ENCODE measurements at places on chromosomes 13 and 19.

- no peak for DNase-seq
Measured at GRCh38 chr13:41017817-41018601, 1.1 kb downstream of the ELF1 start.

DNA sequence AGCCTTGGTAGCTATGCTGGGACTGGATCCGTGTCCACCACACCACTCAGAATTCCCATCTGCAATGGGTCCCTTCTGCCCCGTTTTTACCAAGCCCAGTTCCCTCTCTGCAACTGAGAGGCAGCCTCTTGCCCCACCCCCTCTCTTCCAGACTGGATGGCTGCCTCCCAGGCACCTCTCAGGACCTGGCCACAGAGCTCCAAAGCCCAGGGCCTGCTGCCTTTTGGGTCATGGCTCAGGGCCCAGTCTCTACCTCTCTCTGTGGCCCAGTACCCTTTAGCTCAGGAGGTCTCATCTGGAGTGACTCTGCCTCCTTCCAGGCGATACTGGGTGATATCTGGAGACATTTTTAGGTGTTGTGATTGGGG lies 10.3 kb upstream of the ZBTB7A start:
- DNase-seq, result no peak

GRCh38 chr13:99980824-99981734 lies 505 bp upstream of the ZIC2 start:
- DNase-seq, result no peak

DNA sequence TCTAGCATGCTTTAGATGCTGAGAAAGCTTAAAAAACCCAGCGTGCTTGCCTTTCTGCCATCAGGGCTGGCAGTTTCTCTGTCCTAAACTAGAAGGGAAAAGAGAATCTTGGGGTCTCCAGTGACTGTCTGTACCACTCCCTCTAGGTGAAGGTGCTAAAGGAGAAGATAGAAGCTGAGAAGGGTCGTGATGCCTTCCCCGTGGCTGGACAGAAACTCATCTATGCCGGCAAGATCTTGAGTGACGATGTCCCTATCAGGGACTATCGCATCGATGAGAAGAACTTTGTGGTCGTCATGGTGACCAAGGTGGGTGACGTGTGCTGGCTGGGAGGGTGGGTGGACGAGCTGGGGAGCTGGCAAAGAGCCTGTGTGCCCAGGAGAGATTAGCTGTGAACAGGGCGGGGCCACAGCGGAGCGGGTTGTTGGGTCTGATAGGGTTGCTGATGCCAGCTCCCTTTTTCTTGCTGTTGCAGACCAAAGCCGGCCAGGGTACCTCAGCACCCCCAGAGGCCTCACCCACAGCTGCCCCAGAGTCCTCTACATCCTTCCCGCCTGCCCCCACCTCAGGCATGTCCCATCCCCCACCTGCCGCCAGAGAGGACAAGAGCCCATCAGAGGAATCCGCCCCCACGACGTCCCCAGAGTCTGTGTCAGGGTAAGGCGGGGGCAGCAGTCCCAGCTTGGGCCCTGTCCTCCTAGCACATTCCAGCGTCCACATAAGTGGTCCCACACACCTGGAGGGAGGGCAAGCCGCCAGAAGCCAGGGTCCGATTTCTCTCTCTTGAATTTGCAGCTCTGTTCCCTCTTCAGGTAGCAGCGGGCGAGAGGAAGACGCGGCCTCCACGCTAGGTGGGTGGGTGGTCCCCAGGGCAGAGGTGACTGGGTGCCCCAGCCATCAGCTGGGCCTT lies 2.3 kb downstream of the RAD23A start:
- no peak for DNase-seq

- DNase-seq, result no peak
Measured at GRCh38 chr19:40640744-40641143, 39.6 kb downstream of the LTBP4 start.

DNA sequence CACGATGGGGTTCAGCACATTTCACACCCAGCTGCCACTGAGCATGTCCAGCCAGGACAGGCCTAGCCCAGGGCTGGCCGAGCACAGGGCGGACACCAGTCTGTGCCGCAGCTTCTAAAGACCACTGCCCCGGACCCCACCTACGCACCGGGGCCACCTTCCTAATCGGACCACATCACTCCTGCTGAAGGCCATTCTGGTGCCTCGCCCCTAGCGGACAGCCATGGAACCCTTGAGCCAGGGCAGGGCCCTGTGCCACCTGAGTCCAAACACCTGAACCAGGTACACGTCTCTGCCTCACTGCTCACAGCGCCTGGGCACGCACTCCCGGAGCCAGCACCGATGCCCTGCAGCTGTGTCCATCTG lies 8.4 kb upstream of the C13orf46 start:
- no peak for DNase-seq

GRCh38 chr13:47794963-47795362 lies 206.1 kb downstream of the SUCLA2 start:
- DNase-seq, result no peak

DNA sequence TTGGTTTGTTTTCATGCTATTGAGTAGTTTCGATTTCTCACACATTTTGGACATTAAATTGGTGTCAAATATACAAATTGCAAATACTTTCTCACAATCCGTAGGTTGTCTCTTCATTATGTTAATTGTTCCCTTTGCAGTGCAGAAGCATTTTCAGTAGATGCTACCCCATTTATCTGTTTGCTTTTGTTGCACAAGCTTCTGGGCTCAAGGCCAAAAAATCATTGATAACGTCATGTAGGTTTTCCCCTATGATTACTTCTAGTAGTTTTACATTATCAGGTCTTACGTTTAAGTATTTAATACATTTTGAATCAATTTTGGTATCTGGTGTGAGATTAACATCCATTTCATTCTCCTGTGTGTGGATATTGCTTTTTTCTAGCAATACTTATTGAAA lies 14.0 kb upstream of the ZNF347 start:
- no peak for DNase-seq

- DNase-seq, result peak; percentile 30
Measured at GRCh38 chr19:5967994-5968430, 9.9 kb downstream of the RANBP3 start.

DNA sequence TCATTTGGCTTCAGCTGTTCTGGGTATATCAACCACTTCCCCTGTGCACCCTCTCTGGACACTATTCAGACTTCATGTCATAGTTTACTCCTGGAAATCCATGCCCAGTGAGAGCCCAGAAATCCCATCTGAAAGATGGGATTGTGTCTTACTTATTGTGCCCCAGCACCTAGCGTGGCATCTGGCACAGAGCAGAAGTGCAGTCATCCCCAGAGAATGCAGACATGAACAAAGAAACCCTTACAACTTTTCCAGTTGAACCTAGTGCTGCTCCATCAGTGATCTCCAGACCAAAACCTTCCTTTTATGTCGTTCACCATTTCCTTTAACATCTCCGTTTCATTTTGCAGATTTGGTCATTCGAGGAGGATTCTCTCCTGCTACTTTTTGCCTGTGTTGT lies 60.6 kb downstream of the MBNL2 start:
- no peak for DNase-seq

- DNase-seq, result no peak
Measured at GRCh38 chr19:50924586-50924985, 13.4 kb upstream of the KLK4 start.

DNA sequence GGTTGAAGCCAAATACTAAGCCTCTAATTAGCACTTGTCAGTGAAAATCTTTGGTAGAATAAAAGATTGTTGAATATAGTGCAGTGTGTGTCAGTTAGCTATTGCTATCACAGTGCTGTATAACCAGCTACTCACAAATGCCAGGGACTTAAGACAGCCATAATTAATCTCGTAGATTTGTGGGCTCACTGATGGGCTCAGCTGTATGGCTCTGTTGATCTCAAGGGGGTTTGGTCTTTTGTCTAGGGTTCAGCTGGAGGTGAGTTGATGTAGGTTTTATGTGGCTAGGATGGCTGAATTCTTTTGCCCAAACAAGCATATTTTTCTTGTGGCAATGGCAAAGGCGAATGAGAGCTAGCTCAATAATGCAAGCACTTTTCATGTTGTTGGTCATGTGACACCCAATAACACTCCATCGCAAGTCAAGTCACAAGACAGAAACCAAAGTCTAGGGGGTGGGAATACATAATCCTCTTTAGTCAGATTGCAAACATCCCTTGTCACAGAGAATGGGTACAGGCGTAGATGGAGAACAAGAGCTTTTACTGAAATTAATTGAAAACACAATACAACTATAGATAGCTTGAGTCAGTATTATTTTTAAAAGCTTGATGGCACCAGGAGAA lies 121.7 kb upstream of the EDNRB start:
- DNase-seq, result no peak

- DNase-seq, result no peak
Measured at GRCh38 chr13:69828527-69828926, 279.1 kb upstream of the ATXN8OS start.

DNA sequence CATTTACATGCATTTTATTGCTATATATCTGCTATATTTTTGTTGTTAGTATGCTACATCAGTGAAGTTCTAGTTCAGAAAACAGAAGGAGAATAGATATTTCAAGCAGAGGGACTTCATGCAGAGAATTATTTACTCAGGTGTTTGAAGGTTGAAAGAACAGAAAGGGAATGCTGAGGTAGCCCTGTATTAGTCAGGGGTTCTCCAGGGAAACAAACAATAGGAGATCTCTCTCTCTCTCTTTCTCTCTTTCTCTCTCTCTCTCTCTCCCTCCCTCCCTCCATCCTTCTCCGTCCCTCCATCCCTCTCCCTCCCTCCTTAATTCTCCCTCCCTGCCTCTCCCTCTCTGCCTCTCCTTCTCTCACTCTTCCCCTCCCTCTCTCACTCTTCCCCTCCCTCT lies 114.3 kb upstream of the TDRD3 start:
- DNase-seq, result no peak

DNA sequence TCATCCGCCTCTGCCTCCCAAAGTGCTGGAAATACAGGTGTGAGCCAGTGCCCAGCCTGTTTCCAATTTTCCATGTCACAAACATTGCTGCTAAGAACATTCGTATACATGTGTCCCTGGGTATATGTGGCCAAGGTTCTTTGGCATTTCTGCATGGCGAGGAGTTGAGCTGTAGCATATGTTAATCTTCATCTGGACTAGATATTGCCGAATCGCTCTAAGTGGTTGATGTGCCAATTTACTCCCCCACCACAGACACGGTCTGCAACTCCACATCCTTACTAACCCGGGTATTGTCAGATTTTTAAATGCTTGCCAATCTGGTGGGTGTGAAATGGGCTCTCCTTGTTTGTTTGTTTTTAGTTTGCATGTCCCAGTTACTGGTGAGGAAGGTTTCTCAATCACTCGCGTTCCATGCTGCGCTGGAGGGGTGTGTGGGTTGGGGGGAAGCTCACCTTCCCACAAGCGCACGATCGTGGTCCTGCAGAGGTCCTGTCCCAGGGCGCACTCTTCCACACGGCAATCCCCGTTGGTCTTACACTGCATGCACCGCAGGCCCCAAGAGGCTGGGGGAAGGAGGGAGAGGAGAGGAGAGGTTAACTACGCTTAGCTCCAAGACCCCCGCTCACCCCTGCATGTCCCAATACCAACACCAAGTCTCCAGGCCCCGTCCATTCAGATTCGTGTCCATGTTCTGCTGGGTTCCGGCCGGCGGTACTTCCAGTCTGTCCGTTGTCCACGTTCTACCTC lies 2.7 kb downstream of the PLAUR start:
- DNase-seq, result no peak

- DNase-seq, result no peak
Measured at GRCh38 chr19:6292006-6292405, 12.2 kb upstream of the MLLT1 start.

GRCh38 chr13:99158846-99159245 lies 41.8 kb upstream of the UBAC2 start:
- DNase-seq, result no peak

DNA sequence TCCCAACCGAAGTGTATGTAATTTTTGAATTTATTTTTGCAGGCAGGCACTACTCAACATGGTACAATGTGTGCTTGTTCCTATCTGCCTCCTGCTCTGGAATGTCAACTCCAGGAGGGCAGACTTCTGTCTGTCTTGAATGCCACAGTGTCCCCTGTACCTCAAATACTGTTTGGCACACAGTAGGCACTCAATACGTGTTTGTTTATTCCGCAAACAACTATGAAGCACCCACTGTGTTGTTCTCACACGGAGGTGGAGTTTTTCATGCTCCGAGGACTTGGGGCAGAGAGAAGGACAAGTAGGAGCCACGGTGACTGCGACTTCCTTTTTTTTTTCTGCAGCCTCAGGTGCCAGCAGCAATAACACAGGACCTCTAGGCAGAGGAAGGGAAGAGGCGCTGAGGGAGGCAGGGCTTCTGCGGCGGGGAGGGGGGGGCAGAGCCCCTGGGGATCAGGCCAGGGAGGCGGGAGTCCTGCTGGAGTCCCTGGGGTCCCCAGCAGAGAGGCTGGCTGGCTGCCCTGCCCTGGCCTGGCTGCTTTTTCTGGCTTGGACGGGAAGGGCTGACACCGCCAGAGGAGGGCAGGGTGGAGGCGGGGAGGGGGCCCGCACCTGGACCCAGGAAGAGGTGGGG lies 29.3 kb upstream of the TNFAIP8L1 start:
- DNase-seq, result no peak

GRCh38 chr19:34141025-34141424 lies 31.3 kb upstream of the LSM14A start:
- no peak for DNase-seq

GRCh38 chr13:27259831-27260230 lies 8.5 kb downstream of the RPL21 start:
- no peak for DNase-seq

DNA sequence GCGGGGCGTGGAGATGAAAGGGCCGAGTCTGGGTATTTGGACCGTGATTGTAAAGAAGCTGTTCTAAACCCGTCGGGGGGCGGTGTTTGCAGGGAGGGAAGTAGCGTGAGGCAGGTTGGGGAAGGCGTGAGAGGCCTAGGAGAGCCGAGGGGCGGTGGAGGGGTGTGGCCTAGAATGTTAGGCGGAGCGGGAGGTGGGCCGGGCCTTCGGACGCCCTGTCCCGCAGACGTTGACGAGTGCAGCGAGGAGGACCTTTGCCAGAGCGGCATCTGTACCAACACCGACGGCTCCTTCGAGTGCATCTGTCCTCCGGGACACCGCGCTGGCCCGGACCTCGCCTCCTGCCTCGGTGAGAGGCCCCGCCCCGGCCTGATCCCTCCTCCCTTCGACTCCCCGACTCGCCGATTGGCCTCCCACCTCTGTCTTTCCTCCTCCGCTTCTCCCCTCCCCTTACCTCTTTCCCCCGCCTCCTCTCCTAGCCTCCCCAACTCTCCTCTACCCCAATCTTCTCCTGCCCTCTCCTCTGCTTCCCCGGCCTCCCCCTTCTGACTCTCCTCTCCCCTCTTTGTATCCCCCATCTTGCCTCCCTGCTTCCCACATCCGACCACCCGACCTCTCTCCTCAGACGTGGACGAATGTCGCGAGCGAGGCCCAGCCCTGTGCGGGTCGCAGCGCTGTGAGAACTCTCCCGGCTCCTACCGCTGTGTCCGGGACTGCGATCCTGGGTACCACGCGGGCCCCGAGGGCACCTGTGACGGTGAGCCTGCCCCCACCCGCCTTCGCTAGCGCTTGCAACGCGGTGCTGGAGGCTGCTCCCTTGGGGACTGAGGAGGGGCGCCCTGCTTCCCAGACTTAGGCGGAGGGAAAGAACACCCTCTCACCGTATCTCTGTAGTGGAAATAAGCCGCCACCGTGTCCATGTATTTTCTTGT lies 12.8 kb downstream of the LTBP4 start:
- peak; percentile 82 for DNase-seq
